Activated CD4-positive, alpha-beta T cell treated with anti-CD3 and anti-CD28 coated beads for 36 hours (primary cell): ENCODE measurements at places on chromosomes 3 and 15. TPM values are rescaled to one million over a fixed set of nuclear protein-coding genes. Genes with fewer than 3 reads are reported as not detected.

The CADPS gene
- not detected for total RNA-seq

The RAB27A gene
- total RNA-seq, result 111 TPM

The TMEM44 gene
- 4.7 TPM for total RNA-seq

The IGF1R gene
- total RNA-seq, result 43.7 TPM

The IREB2 gene
- total RNA-seq, result 66.5 TPM

The CLN6 gene
- 48.2 TPM for total RNA-seq
